ENCODE measurements at places on chromosomes 3 and 15.

DNA sequence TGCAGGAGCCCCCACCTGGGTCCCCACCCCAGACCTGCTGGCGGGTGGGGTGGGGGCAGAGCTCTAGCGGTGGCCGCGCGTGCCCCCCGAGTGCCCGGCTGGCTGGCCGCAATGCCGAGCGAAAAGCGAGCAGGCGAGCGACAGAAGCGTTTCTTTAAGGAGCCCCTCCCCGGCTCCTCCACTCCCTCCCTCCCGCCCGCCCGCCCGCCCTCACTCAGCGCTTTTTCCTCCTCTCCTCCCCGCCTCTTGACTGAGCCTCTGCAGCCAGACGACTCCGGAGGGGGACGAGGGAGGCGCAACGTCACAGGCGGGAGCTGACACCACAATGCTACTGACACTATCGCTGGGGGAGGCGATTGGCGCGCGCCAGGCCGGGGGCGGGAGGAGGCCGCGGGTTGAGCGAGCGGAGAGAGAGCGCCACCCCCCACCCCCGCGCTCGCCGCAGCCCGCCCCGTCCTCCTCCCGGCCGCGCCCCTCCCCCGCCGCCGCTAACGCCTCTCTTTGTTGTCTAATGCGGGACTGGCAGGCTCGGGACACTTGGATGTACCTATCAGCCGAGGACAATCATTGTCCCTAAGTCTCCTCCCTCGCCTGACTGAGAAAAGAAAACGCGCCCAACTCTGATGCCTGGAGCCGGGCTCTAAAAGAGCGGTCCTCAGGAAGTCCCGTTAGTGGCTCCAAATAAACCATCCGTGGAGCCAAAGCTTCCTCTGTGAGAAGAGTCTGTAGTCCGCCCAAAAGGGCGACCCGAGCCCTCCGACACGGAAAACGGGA lies at the start of gene MEX3B:
Gene MEX3B, minus strand, starts transcription at position 127 of the 774 bp plus-strand sequence. CDS start 313 bp downstream, outside the sequence.
- peak; percentile 99 for DNase-seq

DNA sequence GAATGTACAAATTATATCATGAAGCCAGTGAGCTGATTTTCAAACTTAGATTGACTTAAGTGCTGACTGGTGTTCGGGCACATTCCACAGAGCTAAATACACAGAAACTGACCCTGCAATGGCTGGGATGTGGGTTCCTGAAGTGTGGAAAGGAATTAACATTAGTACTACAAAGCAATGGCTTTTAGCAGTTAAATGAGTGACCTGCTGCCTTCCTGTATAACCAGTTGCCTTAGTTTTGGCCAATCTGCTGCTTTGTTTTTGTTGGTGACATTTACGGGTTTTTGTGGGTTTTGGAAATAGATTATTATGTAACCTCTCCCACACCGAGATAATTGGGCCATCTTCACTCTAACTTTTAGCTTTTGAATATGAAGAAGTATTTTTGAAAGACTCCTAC lies 2.4 kb upstream of the SKIC8 start:
- DNase-seq: peak; percentile 38

- no peak for DNase-seq
Observed at GRCh38 chr15:76153241-76154197, 93.7 kb downstream of the TMEM266 start.

- DNase-seq: no peak
Observed at GRCh38 chr3:104669083-104669482, 697.6 kb upstream of the ALCAM start.

DNA sequence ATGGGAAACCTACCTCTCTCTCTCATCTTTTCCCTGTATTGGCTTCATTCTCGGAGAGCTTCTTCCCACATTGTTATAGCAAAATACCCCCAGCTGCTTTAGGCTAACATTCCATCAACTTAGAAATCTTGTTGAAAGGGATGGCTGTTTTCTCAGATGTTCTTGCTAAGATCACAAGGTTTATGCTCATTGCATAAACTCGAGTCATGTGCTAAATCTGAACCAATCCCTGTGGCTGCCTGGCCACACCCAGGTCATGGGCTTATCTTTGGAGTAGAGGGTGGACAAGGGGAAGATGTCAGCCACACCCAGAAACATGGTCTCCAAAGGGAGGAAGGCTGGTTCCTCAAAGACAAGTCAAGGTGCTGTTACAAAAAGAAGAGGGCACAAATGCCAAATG lies 150.6 kb upstream of the UMPS start:
- peak; percentile 3 for DNase-seq

GRCh38 chr15:66703540-66703941 lies 1.5 kb downstream of the SMAD6 start:
- peak; percentile 60 for DNase-seq

- DNase-seq: no peak
Observed at GRCh38 chr15:68433551-68433950, 1.6 kb upstream of the ITGA11 start.

- peak; percentile 94 for DNase-seq
Observed at GRCh38 chr3:156551746-156552145, 3.2 kb downstream of the SSR3 start.

GRCh38 chr3:186966406-186966805 lies 36.1 kb downstream of the ST6GAL1 start:
- DNase-seq: no peak

- peak; percentile 95 for DNase-seq
Observed at GRCh38 chr15:39132954-39133600, 447.8 kb upstream of the THBS1 start.

DNA sequence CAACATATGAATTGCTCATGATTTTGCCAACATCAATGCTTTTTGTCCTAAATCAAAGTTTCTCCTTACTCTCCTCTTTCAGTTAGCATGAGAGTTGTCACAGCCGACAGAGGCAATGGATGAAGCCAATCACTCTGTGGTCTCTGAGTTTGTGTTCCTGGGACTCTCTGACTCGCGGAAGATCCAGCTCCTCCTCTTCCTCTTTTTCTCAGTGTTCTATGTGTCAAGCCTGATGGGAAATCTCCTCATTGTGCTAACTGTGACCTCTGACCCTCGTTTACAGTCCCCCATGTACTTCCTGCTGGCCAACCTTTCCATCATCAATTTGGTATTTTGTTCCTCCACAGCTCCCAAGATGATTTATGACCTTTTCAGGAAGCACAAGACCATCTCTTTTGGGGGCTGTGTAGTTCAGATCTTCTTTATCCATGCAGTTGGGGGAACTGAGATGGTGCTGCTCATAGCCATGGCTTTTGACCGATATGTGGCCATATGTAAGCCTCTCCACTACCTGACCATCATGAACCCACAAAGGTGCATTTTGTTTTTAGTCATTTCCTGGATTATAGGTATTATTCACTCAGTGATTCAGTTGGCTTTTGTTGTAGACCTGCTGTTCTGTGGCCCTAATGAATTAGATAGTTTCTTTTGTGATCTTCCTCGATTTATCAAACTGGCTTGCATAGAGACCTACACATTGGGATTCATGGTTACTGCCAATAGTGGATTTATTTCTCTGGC lies 2.5 kb downstream of the OR4F6 start:
- DNase-seq: no peak

DNA sequence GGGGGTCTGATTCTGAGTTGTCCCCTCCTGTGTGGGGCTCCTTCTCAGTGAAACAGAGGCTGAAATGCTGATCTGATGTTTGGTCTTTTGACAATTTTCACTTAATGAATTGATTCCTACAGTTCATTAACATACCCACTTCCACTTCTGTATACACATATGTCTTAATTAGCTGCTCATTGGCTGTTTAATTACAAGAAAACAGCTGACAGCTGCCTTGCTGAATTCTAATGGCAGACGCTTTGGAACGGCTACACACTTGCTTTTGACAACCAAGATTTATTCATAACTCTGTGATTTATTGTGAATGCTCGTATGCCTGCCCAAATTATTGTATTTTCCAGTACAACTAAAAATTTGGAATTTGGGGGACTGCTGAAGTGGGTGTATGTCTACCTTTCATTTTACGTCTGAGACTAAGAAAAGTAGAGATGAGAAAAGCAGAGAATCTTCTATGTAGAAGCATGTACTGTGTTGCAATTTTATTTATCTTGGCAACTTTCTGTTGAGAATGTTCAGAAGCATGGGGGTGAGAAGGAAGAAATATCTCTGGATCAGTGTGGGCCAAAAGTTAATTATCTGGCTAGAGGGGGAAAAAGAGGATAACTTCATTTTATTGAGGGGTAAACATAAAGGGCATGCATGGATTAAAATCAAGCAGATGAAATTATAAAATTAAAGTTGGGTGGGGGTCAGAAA lies 46.5 kb upstream of the ICE2 start:
- no peak for DNase-seq

DNA sequence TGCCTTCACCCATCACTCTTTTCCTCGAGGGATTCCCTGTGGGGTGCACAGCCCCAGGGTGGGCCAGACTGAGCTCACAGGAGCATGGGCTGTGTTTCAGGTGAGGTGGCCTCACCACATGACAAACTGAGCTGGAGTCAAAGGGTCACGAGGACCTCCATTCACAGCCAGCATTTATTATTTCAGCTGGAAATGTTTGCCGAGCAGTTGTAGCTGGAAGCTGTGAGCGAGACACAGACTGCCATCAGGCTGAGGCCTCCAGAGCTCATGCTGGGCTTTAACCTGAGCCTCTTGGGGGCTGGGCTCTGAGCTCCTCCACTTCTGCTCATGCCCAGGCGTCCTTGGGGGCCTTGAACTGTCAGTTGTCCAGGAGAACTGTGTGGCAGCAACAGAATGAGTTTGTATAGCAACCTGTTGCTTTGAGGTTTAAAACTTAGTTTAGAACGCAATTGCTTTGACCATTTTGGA lies 57.5 kb downstream of the FLNB start:
- DNase-seq: peak; percentile 60

DNA sequence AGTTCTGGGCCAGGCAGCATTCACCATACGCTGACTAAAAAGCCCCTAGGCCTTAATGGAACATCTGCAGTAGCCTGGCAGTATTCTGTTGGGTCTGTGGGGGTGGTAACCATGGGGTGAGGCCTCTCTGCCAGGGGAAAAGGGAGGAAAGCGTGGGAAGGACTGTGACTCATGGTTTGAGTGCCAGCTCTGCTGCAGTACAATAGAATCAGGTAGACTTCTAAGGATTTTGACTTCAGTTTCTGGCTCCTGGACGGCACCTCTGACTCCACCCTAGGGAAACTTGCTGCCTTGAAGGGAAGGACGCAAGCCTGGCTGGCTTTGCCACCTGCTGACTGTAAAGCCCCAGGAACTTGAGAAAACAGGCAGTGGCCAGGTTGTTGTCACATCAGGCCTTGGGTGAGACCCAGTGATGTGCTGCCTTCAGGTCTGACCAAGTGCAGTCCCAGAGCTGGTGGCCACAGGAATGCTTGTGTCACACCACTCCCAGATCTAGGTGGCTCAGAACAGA lies 148.6 kb downstream of the SUCNR1 start:
- DNase-seq: peak; percentile 46

GRCh38 chr3:195209083-195209846 lies 61.7 kb downstream of the XXYLT1 start:
- DNase-seq: no peak

DNA sequence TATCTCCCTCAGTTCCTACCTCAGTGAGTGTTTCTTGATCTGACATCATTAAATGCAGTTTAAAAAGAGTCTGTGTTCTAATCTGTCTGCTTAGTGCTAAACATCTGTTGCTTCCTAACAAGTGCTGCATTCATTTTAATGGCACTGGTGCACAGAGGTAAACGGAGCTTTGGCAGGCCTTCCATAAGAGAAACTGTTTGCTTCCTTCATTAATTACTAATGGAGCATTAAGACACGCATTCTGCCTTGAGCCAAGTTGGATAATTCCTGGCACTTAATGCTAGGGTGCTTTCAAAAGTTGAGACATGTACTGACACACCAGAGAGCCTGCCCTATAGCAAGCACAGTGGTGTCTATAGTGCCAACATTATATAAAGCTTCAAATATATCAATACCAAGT lies 34.7 kb downstream of the SCG5 start:
- no peak for DNase-seq

- no peak for DNase-seq
Observed at GRCh38 chr15:80838012-80838411, 58.8 kb downstream of the CEMIP start.

DNA sequence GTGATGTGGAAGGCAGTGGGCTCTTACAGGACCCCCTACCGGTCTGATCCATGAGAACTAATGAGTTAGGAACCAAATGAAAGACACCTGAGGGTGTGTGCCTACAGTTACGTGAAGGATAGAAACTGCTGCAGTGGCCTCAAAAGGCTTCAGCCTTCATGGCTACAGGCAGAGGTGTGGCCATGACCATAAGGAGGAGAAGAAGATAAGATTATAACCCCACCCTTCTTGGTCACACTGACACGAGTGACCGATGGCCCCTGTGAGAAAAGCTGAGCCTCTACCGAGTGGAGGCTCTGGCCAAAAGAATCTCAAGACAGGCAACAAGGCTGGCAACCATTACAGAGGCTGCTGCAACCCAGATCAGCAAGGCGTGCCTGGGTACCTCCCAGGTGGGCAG lies 6.3 kb downstream of the RFT1 start:
- no peak for DNase-seq

- DNase-seq: no peak
Observed at GRCh38 chr15:92947071-92947730, 47.1 kb downstream of the CHD2 start.

DNA sequence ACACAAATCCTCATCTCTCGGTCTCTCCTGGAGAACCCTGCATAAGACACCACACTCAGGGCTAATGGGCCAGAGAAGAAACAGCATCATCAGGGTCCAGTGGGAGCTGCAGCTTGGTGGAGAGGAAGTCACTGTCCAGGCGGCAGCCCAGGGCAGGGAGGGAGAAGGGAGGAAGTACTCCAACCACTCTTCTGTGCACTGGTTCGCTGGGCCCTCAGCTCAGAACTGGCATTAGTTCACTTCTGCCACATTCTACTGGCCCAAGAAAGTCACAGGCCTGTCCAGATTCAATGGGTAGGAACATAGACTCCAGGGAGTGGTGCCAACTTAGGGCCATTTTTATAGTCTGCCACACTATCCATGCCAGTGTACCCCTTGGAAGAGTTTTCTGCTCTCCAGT lies 169.0 kb downstream of the ABHD5 start:
- DNase-seq: no peak

- DNase-seq: no peak
Observed at GRCh38 chr3:62261121-62261520, 112.2 kb downstream of the FEZF2 start.

DNA sequence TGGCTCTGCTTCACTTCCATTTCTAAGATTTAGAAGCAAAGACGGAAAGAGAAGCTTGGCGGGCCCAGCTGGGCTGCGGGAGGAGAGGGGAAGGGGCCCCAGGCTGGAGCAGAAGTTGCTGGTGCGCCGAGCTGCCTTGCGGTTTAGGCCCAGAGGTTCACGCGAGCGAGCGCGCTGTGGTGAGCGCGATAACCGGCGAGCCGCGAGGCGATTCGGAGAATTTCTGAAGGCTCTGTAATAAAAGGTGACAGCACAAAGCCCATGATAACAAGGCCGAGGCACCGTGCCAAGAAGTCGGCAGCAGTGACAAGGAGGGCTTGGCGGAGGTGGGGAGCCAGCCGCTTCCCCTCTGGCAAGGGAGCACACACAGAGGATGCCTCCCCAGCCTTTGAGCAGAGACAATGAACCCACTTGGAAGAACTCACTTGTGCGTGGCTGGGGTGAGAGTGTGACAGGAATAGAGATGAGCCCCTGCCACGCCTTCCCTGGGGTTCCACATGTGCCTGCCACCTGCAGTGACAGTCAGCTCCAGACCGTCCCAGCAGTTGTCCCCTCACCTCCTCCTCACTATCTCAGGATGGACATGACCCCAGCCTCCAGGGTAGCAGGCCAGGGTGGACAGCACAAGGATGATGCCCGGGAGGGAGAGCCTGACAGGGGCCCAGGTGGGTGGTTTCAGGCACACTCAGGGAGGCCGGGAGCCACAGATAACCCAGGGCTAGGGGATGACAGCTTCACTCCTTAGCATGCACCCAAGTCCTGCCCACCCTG lies 315.2 kb downstream of the UACA start:
- no peak for DNase-seq
